M059J (cell line): ENCODE measurements at places on chromosomes 4 and X.

DNA sequence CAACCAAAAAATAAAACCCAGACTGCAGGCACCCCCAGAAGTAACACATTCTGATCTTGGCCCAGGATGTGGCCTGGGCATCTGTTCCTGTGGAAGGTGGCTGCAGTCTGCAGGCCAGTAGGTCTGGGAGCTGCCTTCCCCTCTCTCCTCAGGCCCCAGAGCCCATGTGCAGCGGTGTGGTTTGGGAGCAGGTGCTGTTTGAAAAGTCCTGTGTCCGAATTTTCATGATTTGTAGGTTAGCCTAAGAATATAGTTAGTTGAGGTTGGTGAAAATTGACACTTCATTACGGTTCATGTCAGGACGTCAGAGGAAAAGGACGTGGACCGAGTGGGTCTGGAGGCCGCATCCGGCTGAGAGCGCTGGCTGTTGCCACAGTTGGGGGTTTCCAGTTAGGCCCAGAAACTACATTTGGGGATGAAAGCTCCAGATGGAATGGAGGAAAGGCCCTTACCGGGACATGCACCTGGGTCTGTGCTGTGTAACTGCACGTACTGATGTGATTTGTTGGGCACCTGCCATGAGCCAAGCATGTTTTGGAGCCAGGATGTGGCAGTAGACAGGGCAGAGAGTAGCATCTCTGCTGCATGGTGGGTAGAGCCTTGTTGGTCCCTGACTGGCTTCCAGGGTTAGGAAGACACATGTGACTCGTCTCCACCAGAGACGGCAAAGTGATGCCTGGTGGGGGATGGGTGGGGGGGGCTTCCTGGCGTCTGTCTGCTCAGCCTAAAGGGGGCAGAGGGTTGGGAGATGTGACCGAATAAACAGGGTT is 21.7 kb upstream of the HGFAC start:
- no peak for DNase-seq

GRCh38 chr4:52660643-52661042 is 1.5 kb upstream of the USP46 start:
- no peak for DNase-seq

GRCh38 chrX:1330605-1331004 is 6.0 kb upstream of the IL3RA start:
- DNase-seq, result no peak

GRCh38 chrX:109398061-109398460 is 83.8 kb downstream of the GUCY2F start:
- no peak for DNase-seq

DNA sequence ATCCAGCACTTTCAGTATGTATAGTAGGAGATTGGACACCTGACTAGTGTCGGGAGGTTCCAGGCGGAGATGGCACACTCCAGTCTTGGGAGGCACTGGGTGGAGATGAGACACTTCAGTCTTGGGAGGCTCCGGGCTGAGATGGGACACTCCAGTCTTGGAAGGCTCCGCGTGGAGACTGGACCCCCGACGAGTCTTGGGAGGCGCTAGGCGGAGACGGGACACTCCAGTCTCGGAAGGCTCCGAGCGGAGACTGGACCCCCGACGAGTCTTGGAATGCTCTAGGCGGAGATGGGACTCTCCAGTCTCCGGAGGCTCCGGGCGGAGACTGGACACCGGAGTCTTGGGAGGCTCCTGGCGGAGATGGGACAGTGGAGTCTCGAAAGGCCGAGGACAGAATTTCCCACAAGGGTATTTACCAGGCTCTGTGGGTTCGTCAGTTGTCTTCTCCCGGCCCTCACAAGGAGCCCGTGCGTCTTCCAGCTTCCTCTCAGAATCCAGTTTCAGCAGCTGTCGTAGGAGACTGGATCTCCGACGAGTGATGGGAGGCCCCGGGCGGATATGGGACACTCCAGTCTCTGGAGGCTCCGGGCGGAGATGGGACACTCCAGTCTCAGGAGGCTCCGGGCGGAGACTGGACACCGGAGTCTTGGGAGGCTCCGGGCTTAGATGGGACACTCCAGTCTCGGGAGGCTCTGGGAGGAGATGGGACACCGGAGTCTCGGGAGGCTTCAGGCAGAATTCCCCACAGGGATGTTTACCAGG is 952 bp downstream of the FAM47A start:
- no peak for DNase-seq

DNA sequence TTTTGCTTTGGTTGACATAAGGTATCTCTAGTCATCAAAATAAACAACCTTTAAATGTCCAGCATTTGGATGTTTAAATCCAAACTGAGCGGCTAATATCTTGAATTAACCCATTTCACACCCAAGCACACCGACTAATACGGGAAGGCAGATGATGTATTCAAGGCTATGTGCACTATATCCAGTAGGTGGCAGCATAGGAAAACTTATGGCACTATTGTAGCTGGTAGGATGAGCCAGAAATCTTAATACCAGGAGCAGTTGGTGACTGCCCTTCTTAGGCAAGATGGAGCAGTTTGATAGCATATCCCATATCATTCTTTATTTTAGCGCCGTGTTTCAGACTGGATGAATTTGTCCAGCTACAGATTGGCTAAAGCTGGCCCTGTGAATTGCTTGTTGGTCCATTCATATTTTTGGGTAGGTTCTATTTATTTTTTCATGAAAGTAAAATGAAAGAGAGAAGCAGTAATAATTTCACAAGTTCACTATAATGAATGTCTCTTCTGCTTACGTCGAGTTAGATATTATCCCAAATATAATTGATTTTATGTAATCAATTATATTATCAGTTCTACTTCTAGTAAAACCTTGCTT is 24.4 kb downstream of the UCHL1 start:
- DNase-seq, result peak; percentile 85

DNA sequence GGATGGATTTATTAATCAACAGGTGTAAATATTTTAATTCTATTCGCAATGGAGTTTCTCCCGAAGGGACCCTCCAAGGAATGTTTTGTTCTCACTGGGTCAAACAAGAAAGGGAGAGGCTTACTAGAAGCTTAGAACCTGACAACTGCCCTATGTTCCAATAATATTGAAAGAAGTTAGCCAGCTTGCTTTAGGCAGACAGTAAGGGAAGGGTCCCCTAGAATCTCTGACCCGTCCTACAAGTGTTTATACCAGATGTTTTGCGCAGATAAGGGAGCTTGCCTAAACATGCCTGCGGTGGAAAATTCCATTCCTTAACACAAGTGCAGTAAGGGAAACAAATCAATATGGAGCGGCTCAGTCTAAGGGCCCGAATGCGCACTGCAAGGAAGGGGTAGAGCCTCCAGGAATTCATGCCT is 17.7 kb downstream of the IL21 start:
- no peak for DNase-seq

DNA sequence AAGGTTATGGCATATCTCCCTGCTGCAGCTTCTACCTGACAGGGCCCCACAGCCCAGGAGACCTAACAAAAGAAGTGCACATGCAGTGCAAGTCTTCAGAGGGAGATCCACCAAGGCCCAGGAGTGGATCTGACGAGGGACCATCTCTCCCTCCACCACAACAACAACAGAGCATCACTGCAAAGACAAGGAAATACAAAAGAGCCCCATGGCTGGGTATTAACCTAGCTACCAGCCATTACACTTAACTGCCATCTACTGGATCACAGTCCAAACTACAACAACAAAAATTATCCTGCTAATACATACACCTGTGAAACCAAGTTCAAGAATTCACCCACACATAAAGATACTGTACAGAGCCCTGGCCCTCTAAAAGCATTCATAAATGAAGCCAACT is 280.2 kb upstream of the SLC7A11 start:
- DNase-seq, result peak; percentile 12

GRCh38 chr4:77910676-77911075 is 48.0 kb downstream of the MRPL1 start:
- DNase-seq, result no peak

DNA sequence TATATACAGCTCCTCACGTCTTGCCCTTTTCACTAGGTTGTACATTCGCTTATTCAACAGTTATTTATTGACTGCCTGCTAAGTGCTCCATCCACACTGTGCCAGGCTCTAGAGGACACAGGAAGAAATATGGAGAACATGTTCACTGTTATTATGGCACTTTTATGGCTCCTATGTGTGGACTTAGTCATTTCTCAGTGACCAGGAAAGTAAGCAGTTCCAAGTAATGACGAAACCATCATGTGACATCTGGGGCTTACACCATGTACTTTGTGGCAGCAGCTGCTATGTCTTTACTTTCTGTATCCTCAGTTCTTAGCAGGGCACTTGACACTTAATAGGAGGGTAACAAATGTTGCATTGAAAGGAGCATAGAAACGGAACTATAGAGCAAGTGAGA is 278.0 kb downstream of the ANK2 start:
- DNase-seq, result peak; percentile 23

GRCh38 chrX:74458736-74459135 is 37.4 kb downstream of the SLC16A2 start:
- DNase-seq, result peak; percentile 93

- DNase-seq, result no peak
Measured at GRCh38 chr4:124096290-124096689, 616.2 kb downstream of the ANKRD50 start.

DNA sequence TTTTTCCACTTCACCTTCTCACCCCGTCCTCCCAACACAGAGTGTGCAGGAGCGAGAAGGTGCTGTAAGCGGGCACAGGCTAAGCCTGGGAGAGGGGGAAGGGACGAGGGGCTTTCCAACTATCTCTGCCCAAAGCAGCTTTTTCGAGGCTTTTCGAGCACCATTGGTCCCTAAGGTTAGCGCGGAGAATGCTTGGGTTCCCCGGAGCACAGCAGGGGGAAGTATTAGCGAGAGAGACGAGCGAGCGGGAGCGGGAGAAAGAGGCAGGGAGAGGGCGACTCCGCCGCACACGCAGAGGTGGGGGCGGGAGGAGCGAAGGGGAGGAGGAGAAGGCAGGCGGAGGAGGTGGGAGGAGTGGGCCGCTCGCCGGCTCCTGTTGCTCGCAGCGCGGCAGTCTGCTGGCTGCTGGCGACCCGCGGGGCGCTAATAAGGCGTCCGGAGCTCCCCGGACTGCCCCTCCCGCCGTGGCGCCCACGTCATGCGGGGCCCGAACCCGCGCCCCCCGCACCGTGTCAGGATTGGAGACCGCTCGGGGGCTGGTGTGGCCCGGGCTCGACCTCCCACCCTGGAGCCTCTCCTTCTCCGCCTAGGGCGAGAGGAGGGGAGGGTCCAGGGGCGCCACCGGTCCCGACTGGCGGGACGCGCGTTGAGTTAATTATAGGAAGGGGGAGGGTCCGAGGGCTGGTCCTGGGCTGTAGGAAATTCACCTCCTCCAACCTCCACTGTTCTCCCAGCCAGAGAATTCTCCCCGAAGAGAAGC is at the start of gene ADAMTS3:
Gene ADAMTS3 (minus strand): TSS at position 263 of the 760 bp plus-strand sequence. CDS start 459 bp downstream, outside the sequence.
- peak; percentile 33 for DNase-seq

- DNase-seq, result no peak
Measured at GRCh38 chr4:63049726-63050125, 1359.5 kb downstream of the TECRL start.

- DNase-seq, result peak; percentile 58
Measured at GRCh38 chr4:142293536-142293935, 552.6 kb downstream of the INPP4B start.

GRCh38 chr4:107711831-107712230 is 8.2 kb downstream of the PAPSS1 start:
- DNase-seq, result no peak

GRCh38 chr4:169931964-169932363 is 94.2 kb downstream of the MFAP3L start:
- DNase-seq, result no peak

DNA sequence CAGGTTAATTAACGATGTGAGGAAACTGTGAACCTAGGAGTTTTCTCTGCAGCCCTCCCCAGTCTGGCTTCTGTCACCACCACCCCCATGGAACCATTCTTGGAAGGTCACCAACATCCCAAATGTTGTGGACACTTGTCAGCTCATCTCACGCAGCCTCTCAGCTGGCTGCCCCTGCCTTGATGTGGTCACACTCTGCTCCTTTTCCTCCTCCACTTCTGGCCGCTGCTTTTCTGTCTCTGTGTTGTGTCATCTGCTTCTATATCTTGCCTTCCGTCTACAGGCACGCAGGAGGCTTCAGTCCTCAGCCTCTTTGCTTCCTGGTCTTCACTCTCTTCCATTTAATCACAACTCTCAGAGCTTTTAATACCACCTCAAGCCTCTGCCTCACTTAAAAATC is 371.5 kb upstream of the SLIT2 start:
- peak; percentile 23 for DNase-seq

DNA sequence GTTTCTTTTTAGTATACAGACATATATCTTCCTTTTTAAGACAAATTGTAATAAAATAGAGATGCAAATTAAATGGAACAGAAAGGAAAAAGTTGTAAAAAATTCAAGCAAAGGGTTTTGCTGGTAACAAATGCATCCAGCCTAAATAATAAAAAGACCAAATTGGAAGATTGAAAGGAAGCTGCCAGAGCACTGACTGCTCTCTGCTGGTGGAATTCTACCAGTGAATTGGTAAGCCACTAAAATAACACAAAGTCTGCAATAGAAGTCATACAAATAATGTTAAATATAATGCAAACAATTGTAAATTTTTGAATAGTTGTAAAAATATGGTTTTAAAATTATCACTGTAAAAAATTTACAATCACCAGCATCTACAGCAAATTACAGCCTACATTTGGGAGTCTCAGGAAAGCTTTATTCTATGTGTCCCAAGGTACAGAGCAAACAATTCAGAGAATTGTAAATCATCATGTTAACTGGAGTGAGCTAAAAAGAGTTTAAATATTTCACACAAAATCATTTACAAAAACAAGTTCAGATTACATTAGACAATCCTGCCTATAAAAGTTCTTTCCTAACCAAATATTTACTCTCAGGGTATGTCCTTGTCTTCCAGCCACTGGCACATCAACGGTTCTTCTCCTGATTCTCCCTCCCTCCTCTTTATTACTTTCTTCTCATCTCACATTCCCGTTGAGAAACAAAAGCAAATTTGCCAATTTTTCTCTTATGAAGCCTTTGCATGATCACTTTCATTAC is 1322.5 kb downstream of the PCDH7 start:
- no peak for DNase-seq

GRCh38 chr4:15270201-15270600 is 157.6 kb upstream of the C1QTNF7 start:
- no peak for DNase-seq

DNA sequence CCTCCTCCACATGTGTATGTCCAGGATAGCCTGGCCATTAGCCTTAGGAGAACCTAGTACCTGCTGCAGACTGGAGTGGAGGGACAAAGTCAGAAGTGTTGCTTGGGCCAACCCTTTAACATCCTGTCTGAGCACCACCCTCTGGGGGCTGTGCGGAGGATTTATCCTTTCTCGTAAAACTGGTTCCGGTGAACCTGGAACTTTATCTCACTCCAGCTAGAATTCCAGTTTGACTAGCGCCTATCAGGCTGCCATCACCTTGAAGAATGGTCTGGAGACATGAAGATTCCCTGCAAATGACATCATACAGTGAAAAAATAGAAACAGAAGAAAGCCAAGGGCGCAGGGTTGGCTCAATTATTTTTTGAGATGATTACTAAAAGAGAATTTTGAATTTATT is 4.0 kb downstream of the TCEAL8 start:
- no peak for DNase-seq

GRCh38 chr4:151031831-151032605 is 16.9 kb upstream of the LRBA start:
- DNase-seq, result peak; percentile 72

- peak; percentile 72 for DNase-seq
Measured at GRCh38 chrX:68685685-68686084, 38.2 kb downstream of the STARD8 start.

- DNase-seq, result no peak
Measured at GRCh38 chrX:421646-422391, 35.1 kb upstream of the PPP2R3B start.

GRCh38 chrX:119721487-119721886 is 28.5 kb upstream of the SEPTIN6 start:
- peak; percentile 40 for DNase-seq
